Ascending aorta (tissue), 2 donors: ENCODE measurements at places on chromosomes 7 and 10. TPM values are rescaled to one million over a fixed set of nuclear protein-coding genes. Genes with fewer than 3 reads are reported as not detected.

FZD1 gene
- 39.1 TPM for total RNA-seq

DNA sequence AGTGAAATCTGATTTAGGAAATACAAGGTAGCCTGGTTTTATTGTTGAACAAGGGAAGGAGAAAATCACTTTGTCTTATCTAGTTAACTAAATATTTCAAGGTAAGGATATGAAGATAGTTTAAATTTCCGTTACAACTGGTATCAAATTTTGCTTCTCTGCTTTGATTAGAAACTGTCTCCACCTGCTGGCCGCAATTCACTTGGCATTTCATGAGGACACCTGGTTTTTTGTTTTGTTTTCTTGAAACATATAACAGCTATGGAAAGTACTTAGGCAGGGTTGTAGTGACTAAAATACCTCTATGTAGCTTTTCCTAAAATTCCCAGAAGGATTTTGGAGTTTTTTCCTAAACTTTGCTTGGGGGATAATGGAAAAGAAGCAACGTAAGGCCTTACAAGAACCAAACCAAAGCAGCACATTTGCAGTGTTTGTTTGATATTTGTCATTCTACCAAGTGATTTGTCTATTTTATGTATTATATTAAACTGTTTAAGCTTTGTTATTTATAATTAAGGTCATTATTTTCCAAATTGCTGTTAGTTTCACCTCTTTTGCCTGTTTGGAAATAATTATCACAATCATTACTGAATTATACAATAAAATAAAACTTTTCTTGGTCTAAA, 73.6 kb downstream of the AHCYL2 start:
- DNase-seq: no peak

DNA sequence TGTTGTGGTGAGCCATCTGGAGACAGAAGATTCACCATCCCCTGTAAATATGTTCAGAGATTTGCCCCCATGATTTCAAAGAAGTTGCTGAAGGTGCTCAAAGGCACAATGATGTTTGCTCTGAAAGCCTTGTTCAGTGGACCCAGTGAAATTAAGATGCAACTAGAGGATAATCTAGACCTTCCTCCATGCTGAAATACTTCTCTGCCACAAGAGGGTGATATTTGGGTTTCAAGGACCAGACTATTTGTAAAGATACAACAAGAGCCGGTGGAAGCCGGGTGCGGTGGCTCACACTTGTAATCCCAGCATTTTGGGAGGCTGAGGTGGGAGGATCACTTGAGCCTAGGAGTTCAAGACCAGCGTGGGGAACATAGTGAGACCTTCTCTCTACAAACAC, 13.5 kb upstream of the MSRB2 start:
- no peak for DNase-seq

DNA sequence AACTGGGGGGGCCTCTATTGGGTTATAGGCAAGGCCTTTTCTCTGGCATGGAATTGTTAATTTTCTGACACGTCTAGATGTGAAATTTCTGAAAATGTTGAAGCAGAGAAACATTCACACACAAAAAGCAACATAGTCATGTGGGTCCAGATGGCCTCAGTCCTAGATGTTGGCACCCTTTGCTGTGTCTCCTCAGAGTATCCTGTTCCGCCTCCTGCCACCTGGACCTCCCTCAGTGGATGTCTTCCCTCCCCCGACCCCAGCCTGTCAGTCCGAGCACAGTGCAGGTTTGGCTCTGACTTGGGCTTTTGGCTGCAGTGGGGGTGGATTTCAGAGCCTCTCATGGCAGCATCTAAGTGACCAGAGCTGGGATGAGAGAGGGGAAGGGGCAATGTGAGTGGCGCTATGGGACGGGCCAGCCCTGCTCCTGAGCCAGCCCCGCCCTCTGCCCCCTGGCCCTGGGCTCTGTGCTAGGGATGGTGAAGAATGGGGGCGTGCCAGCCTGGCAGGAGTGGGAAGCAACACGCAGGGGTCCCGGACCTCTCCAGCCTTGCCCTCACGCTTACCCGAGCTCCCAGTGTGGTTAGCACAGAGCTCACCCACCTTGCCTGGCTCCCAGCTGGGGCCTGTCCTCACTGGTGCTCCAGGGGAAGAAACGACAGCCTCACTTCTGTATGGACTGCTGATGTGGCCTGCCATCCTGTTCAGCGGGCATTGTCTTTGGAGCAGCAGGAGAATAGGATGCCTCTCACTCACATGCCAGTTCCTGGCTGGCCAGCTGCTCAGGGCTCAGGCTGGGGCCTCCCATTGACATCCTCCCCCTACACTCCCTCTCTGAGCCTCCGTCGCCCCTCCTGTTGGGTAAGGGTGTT, 6.2 kb downstream of the ATP6V0E2 start:
- no peak for DNase-seq

DNA sequence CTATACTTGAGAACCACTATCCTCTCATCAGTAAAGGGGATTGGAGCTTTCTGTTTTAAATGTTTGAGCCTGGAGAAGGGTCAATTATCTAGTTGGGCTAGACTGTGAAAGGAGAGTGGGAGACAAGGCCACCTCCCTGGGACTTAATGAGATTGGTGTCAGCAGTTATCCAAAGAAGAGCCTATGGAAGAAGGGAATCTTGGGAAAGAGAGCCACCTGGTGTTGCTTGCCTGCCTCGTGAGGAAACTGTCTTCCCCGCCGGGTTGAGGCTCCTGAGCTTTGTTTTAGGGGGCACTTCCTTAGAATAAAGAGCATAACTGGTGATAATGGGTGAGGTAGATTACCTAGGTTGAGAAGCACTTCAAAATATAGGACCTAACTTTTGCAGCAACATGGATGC, 32.0 kb upstream of the ABCB4 start:
- DNase-seq: no peak

MYPN gene
- not detected for total RNA-seq

DNA sequence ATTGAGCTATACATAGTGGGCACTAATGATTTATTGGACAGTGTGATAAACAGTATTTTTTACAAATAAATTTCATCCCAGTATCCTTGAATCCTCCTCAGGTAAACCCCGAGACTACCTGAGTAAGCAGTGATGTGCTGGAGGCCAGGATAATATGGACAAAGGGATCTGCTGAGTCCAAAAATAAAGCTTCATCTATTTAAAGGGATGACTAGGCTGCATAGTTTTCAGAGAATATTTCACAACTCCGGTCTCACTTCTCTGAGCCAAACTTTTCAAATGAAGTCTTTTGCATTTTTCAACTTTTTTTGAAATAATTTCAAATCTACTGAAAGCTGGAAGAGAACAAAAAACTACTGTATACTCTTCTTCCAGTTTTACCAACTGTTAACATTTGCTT, 2.5 kb downstream of the ACTR3B start:
- DNase-seq: no peak

DNA sequence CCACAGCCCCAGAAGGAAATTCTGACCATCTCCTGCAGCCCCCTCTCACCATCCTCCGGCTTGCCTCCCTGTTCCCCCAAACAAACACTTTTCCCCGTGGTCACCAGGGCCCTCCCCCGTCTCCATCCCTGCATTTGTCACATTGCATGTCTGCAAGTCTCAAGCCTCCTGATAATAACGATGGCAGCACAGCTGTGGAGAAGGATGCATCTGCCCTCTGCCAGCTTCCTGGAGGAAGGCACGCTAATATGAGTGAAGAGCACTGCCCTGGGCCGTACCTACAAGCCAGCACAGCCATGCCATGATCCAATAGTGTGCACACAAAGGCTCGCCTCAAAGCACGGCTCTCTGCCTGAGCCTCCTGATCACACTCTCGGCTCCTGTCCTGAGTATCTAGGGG, 98.5 kb downstream of the SLIT1 start:
- no peak for DNase-seq

DNA sequence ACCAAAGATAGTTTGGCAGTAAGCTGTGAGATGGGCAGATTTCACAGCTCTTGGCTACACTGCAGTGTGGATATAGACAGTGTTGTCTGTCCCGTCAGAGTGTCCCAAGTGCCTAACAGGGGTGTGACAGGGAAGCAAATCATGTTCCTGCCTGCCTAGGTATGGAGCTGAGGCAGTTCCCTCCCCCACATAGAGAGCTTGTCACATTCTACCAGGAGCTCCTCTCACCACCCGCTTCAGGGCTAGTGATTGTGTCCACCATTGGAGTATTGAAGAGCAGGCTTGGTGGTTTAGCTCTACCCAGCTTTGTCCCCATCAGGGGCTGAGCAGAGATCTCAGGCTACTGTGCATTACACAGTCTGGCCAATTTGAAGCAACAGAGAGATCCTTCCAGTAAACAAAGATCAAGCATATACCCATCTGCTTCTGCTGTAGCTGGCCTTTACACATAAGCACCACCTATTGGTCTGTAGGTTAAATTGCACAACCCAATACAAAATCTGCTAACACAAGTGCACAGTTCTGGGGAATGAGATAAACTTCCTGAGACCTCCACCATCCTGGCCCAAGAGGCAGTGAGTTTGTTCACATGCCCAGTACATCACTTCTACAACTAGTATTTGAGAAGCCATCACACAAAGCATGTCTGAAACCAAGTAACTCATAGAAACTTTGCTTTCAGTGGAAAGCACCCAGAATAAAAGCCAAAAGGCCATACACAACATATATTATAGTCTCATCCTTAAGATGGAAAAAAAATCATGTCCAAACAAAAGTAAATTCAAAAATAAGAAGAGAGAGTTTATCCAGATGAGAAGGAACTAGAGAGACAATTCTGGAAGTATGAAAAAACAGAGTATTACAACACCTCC, 67.3 kb downstream of the GLCCI1 start:
- no peak for DNase-seq

GRCh38 chr10:69576334-69577011, 3.3 kb upstream of the NEUROG3 start:
- DNase-seq: no peak

- DNase-seq: no peak
Observed at GRCh38 chr7:137407078-137407477, 63.5 kb upstream of the PTN start.

GRCh38 chr10:28331841-28332240, 29.0 kb upstream of the MPP7 start:
- DNase-seq: no peak

DNA sequence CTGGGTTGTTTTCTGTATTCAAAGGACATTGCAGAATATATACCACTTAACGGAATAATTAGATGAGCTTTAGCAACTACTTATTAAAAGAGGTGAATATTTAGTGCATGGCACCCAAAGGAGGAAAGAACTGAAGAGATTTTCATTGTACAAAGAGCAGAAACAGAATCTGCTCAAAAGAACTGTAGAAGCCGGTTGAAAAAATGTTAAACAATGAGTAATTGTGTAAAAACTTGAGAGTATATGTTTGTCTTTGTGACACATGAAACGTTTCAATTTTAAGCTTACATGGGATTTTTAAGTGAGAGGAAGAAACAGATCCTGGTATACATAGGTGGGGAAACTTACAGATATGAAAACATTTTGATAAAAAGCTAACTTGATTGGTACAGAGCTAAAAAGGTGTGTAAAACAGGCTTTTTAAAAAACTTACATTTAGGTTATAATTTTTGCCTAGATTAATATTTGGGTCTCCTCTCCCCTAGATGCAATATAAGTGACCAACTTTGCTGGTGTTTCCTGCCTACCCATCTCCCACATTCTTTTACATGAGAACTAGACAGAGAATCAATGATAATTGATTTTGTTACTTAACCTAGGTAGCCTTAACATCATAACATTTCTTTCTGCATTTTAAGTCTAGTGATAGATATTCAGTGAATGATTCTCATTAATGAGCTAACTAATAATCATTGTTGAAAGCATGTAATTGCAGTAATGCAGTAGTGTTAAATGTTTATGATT, 6.8 kb downstream of the ARL5B start:
- DNase-seq: no peak

DNA sequence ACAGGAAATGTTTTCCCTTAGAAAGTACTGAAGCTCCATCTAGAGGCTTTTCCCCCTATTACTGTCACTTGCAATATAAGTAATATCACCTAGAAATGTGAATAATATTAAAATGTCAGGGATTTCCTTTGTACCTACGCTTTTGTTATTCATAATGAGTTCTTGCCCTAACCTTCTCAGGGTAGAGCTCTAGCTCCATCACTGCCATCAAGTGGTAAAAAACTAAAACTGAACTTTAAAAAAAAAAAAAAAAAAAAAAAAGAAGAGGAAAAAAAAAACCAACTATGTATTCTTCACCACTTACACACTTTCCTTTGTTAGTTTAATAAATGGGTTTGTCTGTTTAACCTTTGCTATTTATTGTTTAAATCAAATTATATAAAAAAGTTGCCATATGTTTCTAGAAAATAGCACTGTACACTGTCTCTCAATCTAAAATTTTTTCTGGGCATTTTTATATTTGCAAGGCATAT, 49.9 kb downstream of the DNAJC1 start:
- DNase-seq: no peak

DNA sequence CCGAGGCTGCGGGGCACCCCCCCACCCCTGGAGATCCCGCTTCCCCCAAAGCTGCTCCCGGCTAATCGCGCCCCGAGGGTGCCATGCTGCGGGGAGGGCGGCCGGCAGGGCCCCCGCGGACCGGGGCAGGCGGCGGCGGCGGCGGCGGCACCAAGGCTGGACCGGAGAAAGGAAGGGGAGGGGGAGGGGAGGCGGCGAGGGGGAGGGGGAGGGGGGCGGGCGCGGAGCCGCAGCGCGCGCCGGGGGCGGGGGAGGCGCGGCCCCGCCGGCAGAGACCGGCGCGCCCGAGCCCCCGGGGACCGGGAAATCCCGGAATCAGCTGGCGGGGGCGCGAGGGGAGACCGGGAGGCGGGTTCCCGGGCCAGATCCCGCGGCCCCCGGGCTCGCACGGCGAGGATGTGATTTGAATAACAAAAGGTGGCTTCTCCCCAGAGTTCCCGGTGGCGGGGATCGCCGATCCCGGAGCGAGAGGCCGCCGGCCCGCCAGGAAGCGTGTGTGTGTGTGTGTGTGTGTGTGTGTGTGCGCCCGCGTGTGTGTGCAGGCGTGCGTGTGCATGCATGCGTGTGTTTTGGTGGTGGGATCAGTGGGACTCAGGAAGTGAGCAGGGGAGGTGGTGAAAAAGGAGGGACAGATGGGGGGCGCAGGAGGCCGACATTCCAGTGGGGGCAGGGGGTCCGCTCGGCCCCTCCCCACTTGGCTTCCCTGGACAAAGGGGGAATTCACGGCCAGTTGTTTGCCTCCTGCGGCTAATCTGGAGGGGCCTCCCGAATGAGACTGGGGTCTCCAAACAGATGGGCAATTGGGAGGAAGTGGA, 99.5 kb downstream of the HIP1 start:
- DNase-seq: no peak

HMX2 gene
- total RNA-seq: not detected

BICC1 gene
- total RNA-seq: 9.3 TPM

DNA sequence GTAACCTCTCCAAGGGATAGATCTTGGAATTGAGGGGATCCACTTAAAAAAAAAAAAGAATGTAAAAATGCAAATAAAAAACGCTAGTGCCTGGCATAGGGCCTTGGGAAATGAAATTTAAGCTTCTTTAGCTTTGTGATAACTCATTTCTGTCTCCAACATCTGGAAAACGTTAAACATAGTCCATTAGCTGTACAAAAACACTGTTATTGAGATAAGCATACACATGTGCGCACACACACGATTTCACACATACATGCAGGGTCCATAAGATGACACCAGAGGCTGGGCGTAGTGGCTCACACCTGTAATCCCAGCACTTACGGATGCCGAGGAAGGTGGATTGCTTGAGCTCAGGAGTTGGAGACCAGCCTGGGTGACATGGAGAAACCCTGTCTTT, 13.7 kb upstream of the CUL2 start:
- DNase-seq: no peak

CHAT gene
- not detected for total RNA-seq
